Panc1 (cell line): ENCODE measurements at places on chromosomes 5 and 9.

DNA sequence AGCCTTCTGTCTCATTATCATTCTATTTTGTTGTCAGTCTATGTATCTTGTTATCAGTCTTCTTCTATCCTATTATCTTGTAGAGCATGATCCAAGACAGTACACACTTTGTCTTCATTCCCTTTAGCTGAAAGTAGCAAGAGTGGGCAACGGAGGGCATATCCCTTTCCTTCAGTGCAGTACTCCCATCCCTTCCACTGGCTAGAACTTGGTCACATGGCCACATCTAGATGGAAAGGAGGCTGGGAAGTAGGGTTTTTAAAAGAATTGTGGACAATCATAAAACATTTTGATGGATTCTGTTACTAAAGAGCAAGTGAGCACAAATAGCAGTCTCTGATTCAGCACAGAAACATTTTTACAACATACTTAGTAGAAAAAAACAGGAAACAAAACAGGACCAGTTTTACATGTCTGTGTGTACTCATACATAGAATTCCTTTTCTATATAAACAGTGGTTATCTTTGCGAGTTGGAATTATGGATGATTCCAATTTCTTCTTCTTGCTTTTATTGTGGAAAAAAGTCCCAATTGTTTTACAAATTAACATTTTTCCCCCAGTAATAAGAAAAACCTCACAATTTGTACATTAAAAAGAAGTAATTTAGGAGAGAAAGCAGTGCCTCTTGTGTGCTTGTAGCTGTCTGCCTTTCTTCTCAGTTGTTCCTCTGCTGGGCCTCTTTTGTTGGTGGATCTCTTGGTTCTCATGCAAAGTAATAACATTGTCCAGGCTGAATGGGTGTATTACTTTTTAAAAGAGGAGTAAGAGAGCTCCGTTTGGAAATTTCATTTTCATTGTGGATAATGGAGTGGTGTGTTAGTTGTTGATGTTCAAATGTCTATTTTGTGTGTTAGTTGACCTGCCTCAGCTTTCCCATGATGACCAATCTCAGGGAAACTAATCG, 410.9 kb upstream of the TRPC7 start:
- no peaks in the 10 kb centered on the region for H3K4me1 ChIP-seq
- H3K4me3 ChIP-seq, result no peak overlapping the region
- no peak overlapping the region for H3K27ac ChIP-seq
- peaks cover 12% of the 10 kb centered on the region for H3K27me3 ChIP-seq
- no peak for DNase-seq

- H3K27ac ChIP-seq, result no peak overlapping the region
- no peaks in the 10 kb centered on the region for H3K27me3 ChIP-seq
- no peak for DNase-seq
- no peak overlapping the region for H3K4me3 ChIP-seq
- H3K4me1 ChIP-seq, result no peaks in the 10 kb centered on the region
Measured at GRCh38 chr5:160800375-160801275, 51.4 kb downstream of the ATP10B start.

- DNase-seq, result no peak
- no peak overlapping the region for H3K4me3 ChIP-seq
- no peaks in the 10 kb centered on the region for H3K4me1 ChIP-seq
- H3K27ac ChIP-seq, result no peak overlapping the region
- H3K36me3 ChIP-seq, result no peaks in the 10 kb centered on the region
Measured at GRCh38 chr5:108409786-108410185, 27.9 kb upstream of the FBXL17 start.

DNA sequence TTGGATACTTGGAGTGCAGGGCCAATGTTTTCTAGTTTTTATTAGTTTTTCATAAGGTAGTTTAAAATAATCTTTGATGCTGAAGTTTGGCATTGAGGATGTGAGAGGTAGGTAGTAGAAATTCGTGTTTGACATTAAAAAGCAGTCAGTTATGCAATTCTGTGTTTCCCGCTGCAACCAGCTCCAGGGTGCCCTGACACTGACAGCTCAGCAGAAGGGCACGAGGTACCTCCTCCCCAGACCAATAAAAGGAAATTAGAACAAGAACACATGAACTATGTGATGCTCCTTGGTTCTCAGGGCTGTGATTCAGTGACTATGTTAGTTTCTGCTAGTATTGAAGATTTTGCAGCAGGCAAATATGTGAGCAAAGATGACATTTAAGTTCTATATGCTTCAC, 40.2 kb downstream of the NSUN2 start:
- H3K27ac ChIP-seq, result no peak overlapping the region
- H3K4me1 ChIP-seq, result no peaks in the 10 kb centered on the region
- H3K27me3 ChIP-seq, result no peaks in the 10 kb centered on the region
- H3K36me3 ChIP-seq, result no peaks in the 10 kb centered on the region; the same call in 1 of the 2 replicates
- DNase-seq, result no peak
- no peak overlapping the region for H3K4me3 ChIP-seq

GRCh38 chr5:40775085-40775845, 19.5 kb upstream of the TTC33 start:
- peaks cover 14% of the 10 kb centered on the region for H3K4me1 ChIP-seq
- H3K4me3 ChIP-seq, result no peak overlapping the region
- H3K27me3 ChIP-seq, result no peaks in the 10 kb centered on the region
- peaks cover 25% of the 10 kb centered on the region for H3K36me3 ChIP-seq
- H3K27ac ChIP-seq, result peak overlapping the region; percentile 49

DNA sequence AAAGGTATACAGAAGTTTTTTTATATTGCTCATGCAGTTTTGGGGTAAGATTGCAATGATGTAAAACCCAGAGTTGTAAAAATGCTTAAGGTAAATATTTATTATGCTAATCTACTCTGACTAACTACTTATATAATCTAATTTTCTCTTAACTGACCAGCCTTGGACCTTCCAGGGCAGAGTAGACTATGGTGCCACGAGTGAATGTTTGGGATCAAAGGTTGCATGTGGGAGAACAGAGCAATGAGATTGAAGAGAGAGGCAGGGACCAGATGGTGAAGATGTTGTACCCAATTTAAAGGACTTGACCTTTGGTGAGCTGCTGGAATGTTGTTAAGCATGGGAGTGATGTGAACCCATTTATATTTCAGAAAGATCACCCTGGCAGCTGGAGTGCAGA, 34.8 kb upstream of the PANK3 start:
- H3K27ac ChIP-seq, result no peak overlapping the region
- H3K27me3 ChIP-seq, result no peaks in the 10 kb centered on the region

DNA sequence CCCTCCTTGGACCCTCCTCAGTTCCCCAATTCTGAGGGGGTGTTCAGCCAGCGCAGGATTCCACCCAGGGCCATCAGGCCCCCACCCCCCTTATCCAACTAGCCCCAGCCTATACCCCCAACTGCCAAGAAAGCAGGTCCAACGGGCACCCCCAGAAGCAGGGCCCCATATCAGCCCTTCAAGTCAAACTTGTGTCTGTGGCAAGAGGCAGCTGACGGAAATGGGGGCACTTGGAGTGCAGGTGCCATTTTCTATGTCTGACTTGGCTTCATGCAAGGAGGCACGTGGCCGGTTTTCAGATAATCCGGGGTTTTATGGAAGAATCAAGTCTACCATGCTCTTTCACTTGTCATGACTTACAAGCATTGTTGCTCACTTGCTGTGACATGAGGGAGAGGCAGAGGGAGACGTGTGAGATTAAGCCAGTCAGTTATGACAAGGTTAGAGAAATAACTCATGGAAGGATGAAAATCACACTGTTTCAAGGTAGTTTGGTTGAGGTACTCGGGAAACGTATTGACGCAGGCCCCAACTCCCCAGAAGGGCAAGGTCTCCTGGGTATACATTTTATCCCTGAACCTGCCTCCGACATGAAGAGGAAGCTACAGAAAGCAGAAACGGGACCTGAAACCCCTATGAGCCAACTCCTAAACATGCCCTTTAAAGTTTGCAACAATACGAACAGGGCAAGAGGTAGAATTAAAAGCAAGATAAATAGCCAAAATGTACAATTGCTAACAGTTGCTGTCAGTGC, 26.5 kb upstream of the CLPTM1L start:
- no peak overlapping the region for H3K4me3 ChIP-seq
- no peak for DNase-seq
- no peaks in the 10 kb centered on the region for H3K36me3 ChIP-seq

- DNase-seq, result no peak
- peaks cover 12% of the 10 kb centered on the region for H3K4me1 ChIP-seq
- no peaks in the 10 kb centered on the region; the same call in 1 of the 2 replicates for H3K36me3 ChIP-seq
- H3K27ac ChIP-seq, result peak overlapping the region; percentile 55
- H3K4me3 ChIP-seq, result peak overlapping the region; percentile 76
- H3K27me3 ChIP-seq, result no peaks in the 10 kb centered on the region
Measured at GRCh38 chr9:96449523-96449844, 485 bp upstream of the HABP4 start.

DNA sequence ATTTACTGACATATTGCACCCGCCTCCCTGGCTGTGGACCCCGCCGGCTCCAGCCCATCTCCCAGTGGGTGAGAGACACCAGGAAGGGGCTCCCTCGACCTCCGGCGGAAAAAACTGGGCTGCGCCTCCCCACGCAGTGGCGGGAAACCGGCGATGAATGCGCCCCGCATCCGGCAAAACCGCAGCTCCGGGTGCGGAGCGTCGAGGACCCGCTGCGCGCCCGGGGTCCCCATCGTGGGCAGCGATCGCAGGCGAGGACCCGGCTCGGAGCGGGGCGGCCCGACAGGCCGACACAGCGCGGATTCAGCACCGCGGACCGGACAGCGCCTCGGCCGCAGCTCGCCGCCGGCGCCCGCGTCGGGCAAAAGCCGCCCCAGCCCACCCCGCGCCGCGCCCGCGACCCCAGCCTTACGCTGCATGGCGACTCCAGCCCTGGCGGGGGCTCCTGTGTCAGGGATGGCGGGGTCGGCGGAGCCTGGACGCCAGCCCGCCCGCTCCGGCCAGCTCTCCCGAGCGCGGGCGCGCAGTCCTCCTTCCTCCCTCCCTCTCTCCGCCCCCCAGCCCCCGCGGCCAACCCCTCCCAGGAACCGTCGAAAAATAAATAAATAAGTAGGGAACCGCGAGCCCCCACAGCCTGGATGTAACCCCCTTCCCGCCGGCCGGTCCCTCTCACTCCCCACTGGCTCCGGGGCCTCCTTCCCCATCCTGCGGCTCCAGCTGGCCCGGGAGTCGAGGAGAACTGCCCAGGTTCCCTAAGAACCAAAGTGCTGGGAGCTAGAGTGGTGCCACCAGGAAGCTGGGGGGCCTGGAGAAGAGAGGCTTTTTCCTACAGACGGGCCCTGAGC, 3.1 kb downstream of the LHX3 start:
- peaks cover 2% of the 10 kb centered on the region; the same call in 1 of the 2 replicates for H3K4me1 ChIP-seq
- no peak for DNase-seq
- H3K36me3 ChIP-seq, result no peaks in the 10 kb centered on the region
- no peak overlapping the region for H3K4me3 ChIP-seq
- H3K27ac ChIP-seq, result no peak overlapping the region
- no peaks in the 10 kb centered on the region for H3K27me3 ChIP-seq

DNA sequence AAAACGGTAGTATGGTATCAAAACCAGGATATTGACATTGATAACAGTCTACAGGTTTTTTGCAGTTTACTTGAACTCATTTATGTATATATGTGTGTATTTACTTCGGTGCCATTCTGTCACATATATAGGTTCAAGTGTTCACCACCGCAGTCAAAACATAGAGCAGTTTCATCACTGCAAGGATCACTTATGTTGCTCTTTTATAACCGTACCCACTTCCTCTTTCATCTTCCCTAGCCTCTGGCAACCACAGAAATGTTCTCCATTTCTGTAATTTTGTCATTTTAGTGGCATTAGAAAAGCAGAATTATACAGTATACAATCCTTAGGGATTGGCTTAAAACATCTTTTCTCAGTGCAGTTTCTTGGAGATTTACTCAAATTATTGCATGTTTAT, 90.3 kb downstream of the SH3GL2 start:
- H3K27ac ChIP-seq, result no peak overlapping the region
- H3K27me3 ChIP-seq, result no peaks in the 10 kb centered on the region
- no peaks in the 10 kb centered on the region for H3K36me3 ChIP-seq
- DNase-seq, result no peak
- H3K4me1 ChIP-seq, result no peaks in the 10 kb centered on the region

GRCh38 chr9:134623258-134624066, 18.1 kb upstream of the COL5A1 start:
- no peak overlapping the region for H3K4me3 ChIP-seq
- DNase-seq, result no peak

DNA sequence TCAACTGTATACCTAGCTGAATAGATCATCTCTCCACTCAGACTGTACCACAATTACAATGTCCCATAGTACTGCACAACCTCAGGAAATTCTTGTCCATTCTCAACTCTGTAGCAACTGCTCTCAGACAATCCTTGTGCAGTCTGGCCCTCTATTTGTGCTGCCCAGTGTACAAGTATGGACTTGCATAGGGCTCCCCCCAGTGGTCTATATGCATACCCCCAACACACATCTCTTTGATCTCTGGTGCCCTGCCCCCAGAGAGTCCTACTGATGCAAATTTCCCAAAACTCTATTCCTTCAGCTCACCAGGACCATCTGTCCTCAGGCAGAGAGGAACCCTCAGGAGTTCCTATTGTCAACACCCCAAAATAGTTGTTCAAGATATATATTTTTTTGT, 205.3 kb downstream of the SLCO4C1 start:
- peak; percentile 2 for DNase-seq
- H3K4me1 ChIP-seq, result no peaks in the 10 kb centered on the region
- no peaks in the 10 kb centered on the region for H3K27me3 ChIP-seq
- no peak overlapping the region for H3K4me3 ChIP-seq
- no peak overlapping the region for H3K27ac ChIP-seq

GRCh38 chr9:128684325-128685199, 4.5 kb upstream of the SET start:
- H3K36me3 ChIP-seq, result no peaks in the 10 kb centered on the region
- H3K4me3 ChIP-seq, result peak overlapping the region; percentile 80
- DNase-seq, result no peak
- H3K27me3 ChIP-seq, result no peaks in the 10 kb centered on the region

DNA sequence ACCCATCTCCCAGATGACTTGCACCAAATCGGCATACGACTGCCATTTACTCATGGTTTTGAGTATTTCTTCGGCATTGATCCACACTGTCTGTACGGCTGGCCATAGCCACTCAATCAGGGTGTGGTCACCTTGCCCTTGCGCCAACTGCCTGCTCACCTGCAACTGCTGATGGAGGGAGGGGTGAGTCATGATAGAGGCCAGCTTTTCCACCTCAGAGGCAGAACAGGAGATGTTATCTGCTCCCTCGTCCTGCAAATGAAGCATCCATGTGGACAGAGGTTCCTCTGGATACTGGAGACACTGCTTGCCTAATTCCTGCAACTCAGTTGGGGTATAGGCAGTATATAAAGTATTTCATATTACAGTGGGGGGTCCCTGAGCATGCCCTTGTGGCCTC, 85.6 kb upstream of the ATP10B start:
- no peak for DNase-seq
- no peak overlapping the region for H3K27ac ChIP-seq
- no peak overlapping the region for H3K4me3 ChIP-seq
- no peaks in the 10 kb centered on the region for H3K27me3 ChIP-seq
